H1 (cell line): ENCODE measurements at places on chromosomes 12 and 14. TPM values are rescaled to one million over a fixed set of nuclear protein-coding genes. Genes with fewer than 3 reads are reported as not detected.

GRCh38 chr14:61388173-61388975, 67.0 kb downstream of the PRKCH start:
- no peak for DNase-seq

DNA sequence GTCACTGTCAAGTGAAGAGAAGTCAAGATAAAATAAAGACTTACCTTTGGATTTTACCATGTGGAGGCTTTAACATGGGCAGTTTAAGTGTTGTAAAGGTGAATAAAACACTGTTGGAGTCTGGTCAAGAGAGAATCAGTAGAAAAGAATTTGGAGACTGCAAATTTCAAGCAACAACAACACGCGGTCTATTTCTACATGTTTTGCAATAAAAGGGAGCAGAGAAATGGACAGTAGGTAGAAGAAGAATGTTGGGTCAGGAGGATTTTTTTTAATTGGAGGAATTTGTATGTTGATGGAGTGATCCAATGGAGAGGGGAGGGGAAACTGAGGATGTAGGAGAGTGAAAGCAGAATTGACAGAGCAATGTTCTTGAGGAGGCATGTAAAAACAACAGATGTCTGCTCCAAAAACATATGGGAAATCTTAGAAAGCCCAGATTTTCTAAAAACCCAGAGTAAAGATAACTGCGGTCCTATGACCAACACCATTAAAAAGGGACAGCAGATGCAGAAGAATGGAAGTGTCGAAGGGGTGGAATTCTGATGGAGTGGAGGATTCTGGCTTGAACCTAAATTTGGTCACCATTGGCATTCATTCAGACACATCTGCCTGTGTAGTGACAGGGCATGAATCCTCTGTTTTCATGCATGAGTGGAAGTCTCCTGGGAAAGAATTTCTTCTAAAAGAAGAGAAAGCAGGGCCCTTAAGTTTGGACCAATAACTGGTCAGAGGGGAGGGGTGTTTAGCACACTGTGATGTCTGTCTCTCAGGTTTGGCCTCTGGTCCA, 68.0 kb upstream of the OSBPL8 start:
- no peak for DNase-seq

- no peak for DNase-seq
Observed at GRCh38 chr14:104602315-104602932, 2.1 kb downstream of the TMEM179 start.

GRCh38 chr14:51929910-51930682, 59.2 kb upstream of the RTRAF start:
- no peak for DNase-seq

Gene KSR2
- total RNA-seq, result 2.1 and 2.2 TPM in 2 replicates
